ENCODE measurements at places on chromosomes 2 and 18.

GRCh38 chr2:32384529-32384928, 27.7 kb downstream of the BIRC6 start:
- DNase-seq, result no peak

DNA sequence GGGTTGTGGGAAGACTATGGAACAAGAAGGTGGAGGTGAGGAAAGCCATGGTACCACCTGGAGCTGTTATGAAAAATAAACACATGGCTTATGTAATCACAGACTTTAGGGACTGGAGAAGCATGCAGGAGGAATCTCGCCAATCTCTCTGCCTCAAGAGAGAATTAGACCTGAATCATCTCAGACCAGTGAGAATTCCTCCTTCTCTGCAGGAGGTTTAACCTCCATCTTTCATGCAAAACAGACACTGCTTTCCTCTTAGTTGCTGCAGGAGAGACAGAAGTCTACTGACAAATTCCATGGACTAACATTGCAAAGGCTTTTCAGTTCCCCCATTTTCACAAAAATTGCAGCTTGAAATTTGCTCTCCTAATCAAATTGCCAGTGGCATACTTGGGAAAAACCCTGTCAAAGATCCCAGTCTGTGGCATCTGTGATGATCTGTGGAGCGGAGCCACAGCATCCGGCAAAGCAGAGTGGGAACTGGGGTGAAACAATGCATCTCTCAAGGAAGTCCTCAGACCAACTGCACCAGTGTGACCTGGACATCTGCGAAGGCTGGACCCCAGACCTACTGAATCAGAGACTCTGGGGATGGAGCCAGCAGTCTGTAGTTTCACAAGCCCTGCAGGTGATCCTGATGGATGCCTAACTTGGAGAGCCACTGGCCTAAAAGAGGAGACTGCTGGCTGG, 28.6 kb upstream of the NCKAP5 start:
- no peak for DNase-seq

DNA sequence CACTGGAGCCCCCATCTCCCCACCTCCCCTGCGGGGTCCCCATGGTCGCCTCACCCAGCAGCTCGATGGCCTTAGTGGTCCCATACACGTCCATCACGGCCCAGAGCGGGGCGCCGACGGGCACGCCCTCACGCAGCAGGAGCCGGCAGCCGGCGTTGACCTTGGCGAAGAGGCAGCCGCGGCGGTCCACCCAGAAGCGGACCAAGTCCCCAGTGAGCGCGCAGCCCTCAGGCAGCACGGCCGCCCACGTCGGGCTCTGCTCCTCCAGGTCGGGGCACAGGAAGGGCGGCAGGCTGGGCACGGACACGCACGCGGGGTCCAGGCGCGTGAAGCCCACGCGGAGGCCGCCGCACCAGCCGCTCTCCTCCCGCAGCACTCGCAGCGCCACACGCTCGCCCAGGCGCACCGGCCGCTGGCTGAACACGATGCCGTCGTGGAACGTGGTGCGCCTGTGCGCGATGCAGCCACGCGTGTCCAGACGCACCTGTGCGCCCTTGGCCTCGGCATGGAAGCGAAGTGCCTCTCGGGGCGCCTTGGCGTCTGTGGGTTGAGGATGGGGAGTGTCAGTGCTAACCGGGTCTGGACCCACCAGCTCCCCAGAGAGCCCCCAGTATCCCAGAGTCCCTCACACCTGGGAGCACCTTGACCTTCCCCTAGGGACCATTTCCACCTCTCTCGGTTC, 4.6 kb downstream of the NEURL3 start:
- no peak for DNase-seq

- no peak for DNase-seq
Measured at GRCh38 chr2:26126074-26126473, 46.8 kb upstream of the GAREM2 start.

- no peak for DNase-seq
Measured at GRCh38 chr2:8059255-8059654, 622.6 kb upstream of the ID2 start.

DNA sequence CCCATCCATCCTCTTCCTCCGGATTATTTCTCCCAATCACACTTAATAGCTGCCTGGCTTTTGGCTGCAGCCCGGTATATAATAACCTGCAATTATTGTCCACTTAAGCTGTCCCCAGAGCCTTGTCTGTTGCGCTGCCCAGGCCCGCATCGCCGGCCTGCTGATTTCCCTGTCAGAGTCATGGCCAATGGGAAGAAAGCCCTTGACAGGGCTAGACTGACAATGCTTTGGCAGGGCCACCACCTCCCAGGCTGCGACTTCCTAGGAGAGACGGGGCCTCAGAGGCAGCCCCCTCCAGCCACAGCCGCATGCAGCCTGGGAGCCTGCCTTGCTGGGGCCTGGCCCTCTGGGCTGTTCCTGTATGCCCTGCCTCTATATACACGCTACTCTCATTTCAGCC, 10.0 kb upstream of the CELF4 start:
- no peak for DNase-seq

DNA sequence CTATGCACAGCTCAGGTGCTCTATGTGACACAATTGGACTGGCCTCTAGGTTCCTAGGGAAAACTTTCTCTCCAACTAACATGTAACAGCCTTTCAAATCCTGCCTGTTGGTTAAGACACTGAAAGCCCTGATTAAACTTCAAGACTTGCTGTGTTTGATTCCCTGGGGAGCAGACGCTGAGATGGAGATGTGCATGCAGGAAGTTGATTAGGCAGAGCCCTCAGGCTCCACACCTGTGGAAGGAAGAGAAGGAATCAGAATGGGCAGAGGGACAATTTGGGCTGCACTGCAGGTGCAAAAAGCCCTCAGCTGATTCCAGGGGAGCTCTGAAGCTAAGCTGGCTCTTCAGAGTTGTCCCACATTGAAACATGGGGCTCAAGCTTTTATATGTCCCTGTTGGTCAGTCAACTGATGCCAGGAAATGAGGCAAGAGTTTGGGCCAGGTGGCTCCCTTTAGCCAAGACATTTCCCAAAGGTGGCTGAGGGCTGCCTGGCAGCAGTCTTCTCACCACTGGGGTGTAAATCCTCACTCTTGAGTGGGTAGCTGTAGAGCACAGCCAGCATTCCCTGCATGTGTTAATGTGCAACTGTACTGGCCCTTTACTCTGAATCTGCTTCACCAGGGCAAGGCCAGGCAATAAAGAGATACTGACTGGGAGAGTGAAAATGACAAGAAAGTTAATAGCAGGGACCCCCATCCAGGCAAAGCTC, 199.5 kb upstream of the DDX18 start:
- DNase-seq, result no peak

GRCh38 chr2:228344531-228344930, 163.0 kb upstream of the SPHKAP start:
- no peak for DNase-seq

DNA sequence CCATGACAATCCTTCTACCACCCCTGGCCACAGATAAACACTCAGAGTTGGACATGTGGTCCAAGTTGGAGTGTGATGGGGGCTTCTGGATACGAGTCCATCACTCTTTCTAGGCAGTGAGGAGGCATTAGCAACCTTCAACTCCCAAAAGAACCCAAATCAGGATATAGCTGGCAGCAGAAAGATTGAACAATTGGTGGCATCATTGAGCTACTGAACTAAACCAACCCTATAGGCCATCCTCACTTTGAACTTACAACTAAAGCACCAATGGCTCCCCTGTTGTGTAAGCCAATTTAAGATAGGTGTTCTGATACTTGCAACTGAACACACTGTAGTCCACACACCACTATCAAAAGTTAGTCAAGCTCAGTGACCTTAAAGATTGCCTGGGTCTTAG, 24.0 kb upstream of the MARCO start:
- no peak for DNase-seq

DNA sequence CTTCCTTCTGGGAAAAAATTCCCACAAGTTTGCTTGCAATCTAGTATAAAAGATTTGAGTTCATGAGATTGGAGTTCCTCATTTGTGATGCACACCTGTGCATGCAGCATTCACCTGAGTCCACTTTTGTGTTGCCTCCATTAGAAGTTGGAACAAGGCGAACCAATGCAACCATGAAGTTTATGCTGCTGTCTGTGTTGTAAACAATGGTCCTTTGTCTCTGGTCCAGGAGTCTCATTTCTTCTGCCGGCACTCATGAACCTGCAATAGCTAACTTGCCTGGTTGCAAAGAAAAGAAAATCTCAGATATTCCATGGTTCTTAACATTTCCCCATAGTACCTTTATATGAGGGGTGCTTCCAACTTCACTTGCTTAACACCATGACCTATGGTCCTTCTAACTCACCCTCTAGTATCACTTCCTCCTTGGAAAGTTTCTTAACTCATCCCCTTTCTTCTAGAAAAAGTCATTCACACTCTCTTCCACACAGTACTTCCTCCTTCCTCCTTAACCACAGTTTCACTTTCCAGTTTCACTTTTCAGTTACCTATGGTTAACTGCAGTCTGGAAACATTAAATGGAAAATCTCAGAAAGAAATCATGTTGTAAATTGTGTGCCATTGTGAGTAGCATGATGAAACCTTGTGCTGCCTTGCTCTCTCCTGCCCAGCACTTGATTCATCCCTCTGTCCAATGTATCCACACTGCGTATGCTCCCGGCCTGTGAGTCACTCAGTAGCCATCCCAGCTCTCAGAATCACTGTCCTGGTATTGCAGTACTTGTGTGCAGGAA, 128.8 kb upstream of the TRIB2 start:
- no peak for DNase-seq

DNA sequence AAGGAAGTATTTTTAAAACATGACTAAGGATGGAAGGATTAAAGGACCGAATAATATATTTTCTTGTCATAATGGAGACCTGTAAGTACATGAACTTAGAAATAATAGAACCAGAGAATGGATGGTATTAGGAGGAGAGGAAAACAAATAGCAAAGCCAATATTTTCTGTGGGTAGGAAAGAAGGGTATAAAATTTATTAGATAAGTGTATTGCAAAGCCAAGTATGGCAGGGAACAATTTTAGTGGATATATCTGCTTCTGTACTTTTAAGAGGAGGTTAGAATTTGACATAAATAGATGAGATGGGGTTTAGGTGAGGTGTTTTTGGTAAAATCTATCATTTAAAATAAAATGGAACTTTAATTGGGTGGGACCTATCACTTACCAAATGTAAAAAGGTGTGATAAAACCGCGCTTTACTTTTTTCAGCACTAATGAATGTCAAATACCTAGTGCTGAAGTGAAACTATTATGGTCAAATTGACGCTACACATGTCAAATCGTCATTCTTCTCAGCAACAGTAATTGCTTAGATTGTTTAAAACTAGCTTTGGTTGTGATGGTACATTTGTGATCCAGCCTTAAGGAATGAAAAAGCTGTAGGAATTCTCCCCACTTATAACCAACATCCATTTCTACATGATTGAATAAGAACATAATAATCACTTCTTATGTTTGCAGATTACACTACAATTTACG, 78.1 kb upstream of the ZEB2 start:
- DNase-seq, result no peak

GRCh38 chr2:207503234-207503633, 26.5 kb upstream of the CREB1 start:
- no peak for DNase-seq

- no peak for DNase-seq
Measured at GRCh38 chr2:119853777-119854399, 94.2 kb downstream of the PTPN4 start.
